ENCODE measurements at places on chromosomes 2 and 18.

DNA sequence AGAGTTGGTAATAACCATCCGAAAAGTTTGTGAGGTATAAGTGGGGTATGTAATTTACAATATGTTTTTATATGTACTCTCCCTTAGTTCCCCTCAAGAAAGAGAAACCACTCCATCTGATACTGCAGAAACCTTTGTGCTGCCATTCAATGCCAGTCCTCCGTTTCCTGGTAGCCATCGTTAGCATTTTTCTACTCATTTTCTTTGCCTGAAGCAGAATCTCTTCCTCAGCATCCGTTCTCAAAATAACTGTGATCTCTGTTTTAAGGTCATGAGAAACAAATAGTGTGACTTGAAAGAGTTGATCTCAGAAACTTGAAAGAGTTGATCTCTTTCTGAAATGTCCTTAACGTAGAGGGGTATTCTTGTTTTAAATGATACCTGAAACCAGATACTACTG lies 996 bp downstream of the PTCD3 start:
- no peak for DNase-seq

DNA sequence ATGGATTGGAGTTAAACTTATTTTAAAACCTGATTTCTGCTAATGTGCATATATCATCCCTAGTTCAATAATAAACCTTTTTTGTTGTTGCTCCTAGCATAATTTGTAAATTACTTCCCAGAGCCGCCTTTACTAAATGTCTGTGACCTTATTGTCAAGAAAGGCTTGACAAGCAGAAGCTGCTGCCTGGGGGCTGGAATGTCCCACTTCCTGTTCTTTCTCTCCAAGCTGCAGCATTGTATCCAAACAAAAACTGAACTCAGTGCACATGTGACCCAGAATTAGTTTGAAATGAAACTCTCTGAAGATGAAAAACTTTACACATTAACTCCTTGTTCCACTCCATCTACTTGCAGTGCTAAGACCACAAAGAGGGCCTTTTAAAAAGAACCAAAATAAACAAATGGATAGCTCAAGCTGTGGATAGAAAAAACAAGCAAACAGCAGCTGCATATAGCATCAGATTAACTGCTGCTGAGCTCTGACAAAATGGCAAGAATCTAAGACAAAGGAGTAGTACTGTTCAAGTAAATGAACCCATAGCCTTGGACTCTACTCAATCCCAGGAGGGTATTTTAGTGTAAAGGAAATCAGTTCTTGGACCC lies 99.8 kb upstream of the NEUROD1 start:
- DNase-seq = no peak

- no peak for DNase-seq
Measured at GRCh38 chr2:28407976-28408690, 15.5 kb downstream of the FOSL2 start.

DNA sequence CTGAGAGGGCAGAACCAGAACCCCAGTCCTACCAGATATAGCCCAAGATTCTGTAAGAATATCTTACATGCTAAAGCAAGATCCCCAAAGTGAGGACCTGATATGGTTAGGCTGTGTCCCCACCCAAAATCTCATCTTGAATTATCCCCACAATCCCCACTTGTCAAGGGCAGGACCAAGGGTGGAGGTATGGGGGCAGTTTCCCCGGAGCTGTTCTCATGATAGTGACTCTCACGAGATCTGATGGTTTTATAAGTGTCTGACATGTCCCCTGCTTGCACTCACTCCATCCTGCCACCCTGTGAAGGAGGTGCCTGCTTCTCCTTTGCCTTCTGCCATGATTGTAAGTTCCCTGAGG lies 19.9 kb downstream of the TTC32 start:
- DNase-seq = no peak

DNA sequence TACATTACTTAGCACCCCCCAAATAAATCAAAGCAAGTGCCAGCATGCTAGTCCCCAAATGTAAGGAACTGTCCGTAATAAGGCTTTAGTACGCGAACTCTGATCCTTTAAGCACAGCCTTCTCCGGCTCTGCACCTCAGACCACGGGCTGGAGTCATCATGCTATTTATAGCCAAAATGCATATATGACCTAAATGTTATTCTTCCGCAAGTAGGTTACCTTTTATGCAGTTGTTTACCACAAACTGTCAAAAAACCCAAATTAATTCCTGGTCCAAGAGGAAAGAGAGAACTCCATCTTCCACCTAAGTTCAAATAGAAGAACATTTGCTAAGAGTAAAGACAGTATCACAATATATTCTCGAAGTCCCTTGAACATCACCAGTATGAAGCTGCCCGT lies 42.7 kb downstream of the ZNF516 start:
- no peak for DNase-seq

DNA sequence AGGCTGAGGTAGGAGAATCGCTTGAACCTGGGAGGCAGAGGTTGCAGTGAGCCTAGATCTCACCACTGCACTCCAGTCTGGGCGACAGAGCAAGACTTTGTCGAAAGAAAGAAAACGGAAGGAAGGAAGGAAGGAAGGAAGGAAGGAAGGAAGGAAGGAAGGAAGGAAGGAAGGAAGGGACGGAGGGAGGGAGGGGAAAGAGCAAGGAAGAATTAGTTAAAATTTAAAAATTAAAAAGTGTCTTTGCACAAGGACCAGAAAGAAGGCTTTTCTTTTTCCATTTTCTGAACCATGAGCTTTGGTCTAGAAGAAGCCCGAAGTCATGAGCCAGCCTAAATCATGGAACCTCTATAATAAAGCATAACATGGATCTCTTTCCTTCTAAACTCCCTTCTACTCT lies 138.2 kb upstream of the DNAJC10 start:
- DNase-seq = no peak

DNA sequence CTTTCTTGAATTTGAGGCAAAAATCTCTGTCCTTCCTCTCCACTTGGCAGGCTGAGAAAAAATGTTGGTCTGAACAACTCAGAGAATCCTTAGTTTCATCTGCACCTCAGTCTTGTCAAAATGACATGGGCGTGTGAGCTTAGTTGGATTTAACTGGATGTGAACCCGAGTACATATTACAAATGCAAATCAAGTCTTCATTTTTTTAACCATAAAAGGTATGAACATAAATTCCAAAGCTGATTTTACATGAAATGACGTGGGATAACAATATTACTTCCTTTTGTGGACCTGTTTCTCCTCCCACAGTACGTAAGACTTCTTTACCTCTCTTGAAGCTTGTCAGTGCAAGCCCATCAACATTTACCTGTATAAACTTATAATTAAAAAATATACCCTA lies 32.6 kb upstream of the RND3 start:
- no peak for DNase-seq

DNA sequence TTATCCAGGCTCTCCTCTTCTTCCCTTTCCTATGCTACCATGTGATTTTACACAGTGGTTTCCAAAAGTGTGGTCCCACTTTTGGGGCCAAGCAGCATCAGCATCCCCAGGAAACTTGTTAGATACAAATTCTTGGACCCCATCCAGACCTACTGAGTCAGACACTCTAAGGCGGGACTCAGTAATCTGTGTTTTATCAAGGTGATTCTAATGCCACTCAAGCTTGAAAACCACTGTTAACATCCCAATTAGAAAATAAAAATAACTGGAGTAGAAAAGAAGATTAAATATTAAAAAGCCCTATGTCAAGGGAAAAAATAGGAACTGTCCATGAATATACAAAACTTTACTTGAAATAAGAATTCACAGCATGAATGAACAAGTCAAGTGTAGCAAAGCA lies 10.8 kb downstream of the DSG2 start:
- DNase-seq = no peak

- no peak for DNase-seq
Measured at GRCh38 chr2:3300224-3300995, 77.2 kb downstream of the EIPR1 start.

GRCh38 chr18:11339188-11339775 lies 189.9 kb upstream of the PIEZO2 start:
- DNase-seq = no peak

DNA sequence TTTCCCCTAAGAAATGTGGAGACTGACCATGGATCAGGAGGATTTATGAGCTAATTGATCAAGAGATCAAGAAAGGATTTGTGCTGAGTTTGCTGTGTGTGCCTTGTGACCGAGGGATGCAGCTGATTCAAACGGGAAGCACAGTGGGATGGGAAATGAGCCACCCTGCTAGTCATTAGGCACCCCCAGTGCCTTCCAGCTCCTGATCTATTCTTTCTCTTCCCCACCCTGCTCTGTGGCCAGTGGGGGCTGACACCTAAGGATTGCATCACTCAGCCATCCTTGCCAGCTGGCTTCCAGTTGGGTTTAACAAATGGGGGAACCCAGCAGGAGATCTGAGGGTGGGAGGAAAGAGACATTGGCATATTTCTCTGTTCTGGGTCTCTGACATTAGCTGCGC lies 132.2 kb upstream of the CXCR4 start:
- no peak for DNase-seq

GRCh38 chr2:103529798-103530502 lies 768.1 kb downstream of the TMEM182 start:
- DNase-seq = no peak

GRCh38 chr2:287911-288757 lies at the start of gene ALKAL2:
TSS of gene ALKAL2 (minus strand) at chr2:288091. CDS start at chr2:287835, 256 bp downstream.
- DNase-seq = no peak

DNA sequence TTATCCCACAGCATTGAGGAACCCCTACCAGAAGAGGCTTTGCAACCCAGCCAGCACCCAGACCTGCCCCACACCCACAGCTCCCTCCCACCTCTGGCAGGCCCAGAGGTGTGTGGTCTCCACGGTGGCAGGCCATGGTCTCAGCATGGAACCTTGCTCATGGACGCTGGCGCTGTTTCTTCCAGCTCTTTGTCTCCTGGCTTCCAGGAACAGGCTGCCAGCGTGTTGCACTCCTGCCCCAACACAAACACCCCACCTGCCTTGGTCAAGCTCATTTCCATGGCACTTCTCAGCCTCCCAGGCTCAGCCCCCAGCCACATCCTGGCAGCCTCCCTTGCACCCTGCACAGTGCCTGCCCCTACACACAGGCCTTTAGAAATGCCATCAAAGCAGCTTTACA lies 31.7 kb downstream of the EN1 start:
- no peak for DNase-seq

DNA sequence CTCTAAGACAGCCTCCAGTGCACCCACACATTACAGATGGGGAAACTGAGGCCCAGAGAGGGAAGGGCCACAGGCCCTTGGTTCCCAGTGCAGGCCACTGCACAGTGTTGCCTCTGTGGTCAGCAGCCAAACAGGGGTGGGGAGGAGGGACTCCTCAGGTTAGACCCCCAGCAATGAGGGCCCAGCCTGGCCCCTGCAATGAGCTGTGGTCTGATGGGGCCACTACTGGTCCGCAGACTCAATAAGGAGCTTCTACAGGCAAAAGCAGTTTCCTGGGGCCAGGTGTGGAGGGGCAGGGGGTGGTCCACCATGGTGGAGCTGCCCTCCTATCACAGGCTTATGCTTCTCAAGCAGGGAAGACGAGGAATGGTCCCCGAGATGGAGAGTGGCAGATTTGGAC lies 87.6 kb downstream of the HS1BP3 start:
- DNase-seq = no peak

DNA sequence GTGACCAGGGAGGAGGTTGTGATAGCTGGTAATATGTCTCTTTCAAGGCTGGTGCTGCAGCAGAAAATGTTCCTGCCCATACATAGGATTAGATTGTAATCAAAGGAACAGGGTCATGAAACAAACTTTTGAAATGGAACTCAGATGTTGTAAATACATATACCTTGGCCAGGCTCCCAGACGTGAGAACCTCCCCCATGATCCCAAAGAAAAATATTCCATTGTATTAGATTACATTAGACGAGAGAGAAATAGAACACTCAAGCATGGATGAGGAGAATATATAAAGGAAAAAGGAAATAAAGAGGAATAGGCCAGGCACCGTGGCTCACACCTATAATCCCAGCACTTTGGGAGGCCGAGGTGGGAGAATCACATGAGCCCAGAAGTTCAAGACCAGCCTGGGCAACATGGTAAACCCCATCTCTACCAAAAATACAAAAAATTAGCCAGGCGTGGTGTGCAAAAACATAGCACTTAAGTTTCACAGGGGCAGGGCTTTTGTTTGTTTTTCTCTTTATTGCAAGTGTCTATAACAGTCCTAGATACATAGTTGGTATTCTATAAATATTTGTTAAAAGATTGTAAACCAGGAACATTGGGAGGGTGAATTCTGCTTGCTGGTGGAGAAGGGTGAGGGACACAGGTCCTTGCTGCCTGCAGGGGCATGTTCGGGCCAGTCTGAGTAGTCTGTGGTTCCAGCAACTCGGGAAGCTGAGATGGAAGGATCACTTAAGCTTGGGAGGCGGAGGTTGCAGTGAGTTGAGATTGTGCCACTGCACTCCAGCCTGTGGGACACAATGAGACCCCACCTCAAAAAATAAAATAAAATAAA lies 52.8 kb downstream of the RPL37A start:
- DNase-seq = no peak

DNA sequence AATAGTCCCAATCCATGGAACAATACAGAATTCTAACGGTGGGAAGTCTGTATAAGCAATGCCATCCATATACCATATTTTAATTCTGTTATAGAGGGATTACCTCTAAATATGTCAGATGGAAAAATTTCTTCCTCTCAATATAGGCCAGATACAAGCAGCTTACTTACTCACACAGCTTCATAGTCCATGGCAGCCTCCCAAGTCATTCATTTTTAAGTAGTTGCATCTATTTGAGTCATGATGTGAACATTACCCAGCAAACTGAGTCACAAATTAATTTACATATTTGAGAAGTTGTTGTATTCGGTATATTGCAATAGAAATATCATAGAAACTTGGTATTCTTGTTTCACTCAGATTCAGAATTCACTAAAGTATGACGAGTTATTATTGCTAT lies 20.3 kb downstream of the TBR1 start:
- DNase-seq = no peak

DNA sequence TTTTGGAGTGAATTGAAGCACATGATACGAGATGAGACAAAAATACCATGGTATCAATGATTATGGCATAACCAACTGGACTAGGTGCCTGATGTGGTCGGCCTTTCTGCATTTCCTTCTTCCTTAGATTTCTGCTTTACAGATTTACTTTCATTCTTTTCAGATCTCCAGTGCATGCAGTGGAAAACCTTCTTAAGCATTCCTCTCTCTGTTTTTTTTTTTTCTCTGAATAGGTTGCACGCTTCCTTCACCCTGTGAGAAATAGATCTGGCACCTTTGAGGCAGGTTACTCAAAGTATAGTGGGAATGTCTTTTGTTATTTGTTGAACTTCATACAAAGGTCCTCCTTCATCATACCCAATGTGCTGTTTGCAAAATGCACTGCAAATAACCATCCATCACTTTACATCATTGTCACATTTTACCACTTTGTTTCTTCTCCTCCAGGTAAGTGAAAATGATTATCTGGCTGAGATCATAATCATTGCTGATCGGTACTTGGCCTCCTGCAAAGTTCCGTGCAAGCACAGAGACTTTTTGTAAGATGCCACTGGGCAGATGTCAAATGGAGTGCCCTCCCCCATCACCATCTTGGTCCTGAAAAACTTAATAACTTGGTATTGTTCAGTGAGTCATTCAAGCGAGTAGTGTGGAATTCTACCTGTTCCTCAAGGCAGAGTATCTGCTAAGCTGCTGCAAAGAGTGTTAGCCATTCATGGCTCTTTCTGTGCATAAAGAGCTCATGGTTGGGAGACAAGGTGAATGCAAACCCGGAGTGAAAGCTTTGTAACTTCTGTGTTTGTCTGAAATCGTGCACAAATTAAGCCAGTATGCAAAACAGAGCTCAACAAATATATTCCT lies 30.0 kb upstream of the KLHL14 start:
- no peak for DNase-seq

All from activated CD8-positive, alpha-beta memory T cell treated with anti-CD3 and anti-CD28 coated beads for 1 hour (primary cell).